ENCODE measurements at places on chromosomes 6 and 20.

DNA sequence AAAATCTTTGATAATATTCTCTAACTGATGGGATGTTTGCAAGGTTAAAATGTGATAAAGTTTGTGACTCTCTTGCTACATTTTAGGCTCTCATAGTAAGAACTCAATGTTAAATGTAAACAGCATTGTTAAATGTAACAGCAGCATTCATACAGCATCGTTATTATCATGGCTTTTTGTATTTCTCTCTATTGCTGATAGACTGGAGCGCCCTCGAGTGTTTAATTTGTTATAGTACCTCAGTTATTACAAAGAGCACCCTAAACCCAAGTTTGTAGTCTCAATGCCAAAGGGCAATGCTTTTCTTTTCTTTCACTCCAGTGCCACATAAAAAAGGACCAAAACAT, 14.9 kb upstream of the TTPAL start:
- DNase-seq, result no peak

GRCh38 chr6:41659935-41660334, 21.7 kb downstream of the MDFI start:
- DNase-seq, result no peak

DNA sequence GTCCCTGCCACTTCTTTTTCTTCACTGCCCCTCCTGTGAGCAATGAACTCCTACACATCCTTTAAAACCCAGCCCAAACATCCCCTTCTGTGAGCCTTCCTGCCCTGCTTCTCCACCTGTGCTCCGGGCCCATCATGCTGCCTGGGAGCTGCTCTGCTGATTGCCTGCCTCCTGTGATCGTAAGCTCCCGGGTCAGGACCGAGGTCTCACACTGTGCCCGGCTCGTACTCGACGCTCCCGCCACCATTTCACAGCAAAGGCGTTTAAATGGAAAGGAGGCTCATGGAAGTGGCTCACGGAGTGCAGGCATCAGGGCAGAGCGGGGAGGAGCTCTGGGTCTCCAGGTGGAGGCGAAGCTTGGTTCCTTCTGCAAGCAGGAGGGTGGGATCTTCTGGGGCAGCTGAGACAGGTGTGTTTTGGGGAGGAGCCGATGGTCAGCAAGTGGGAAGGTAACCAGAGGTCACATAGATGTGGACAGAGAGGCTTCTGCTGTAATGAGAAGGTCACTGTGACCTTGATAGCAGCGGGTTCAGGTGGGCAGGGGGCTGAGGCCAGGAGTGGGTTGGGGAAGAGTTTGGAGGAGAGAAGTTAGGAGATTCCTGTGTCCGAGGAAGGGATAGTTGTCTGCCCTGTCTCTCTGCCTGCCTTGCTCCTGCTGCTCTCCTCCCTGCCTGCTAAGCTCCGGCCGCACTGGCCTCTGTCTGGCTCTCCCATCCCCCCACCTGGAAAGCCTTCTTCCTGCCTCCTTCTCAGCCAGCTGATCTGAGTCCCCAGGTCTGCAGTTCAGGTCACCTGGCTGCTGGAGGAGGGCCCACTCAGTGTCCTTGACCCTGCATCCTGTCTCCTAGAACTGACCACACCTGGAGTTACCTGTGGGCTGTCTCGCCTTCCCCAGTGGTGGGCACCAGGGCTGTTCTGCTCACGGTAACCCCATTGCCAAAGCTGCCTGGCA, 52.7 kb upstream of the FRMD1 start:
- no peak for DNase-seq

- DNase-seq, result no peak
These were observed 36.0 kb downstream of the REV3L start for GRCh38 chr6:111447051-111447450.

GRCh38 chr6:52155791-52156576, 30.2 kb upstream of the IL17A start:
- no peak for DNase-seq

GRCh38 chr20:64246616-64247306, 8.8 kb upstream of the PCMTD2 start:
- no peak for DNase-seq

GRCh38 chr6:68778356-68779020, 143.4 kb downstream of the ADGRB3 start:
- peak; percentile 59 for DNase-seq

GRCh38 chr6:100614933-100615332, 150.2 kb upstream of the SIM1 start:
- no peak for DNase-seq

- DNase-seq, result no peak
These were observed 17.1 kb upstream of the TINAG start for GRCh38 chr6:54291146-54291545.

GRCh38 chr6:140175486-140175885, 801.0 kb upstream of the CITED2 start:
- DNase-seq, result no peak

DNA sequence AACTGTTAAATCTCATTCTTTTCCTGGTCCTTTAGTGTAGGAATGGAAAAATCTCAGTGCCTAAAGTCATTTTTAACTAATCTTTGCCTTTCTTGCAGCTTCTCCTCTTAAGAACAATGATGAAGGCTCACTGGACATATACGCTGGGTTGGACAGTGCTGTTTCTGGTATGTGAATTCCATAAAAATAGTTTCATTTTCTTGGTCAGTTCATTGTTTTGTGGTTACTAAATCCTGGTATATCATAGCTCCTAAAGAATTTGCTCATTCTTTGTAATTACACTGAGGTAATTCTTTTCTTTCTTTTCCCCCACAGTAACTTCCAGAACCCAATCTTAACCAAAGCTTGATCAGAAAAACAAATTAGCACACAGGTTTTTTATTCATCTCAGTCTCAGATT, 23.4 kb downstream of the CASP8AP2 start:
- DNase-seq, result no peak

DNA sequence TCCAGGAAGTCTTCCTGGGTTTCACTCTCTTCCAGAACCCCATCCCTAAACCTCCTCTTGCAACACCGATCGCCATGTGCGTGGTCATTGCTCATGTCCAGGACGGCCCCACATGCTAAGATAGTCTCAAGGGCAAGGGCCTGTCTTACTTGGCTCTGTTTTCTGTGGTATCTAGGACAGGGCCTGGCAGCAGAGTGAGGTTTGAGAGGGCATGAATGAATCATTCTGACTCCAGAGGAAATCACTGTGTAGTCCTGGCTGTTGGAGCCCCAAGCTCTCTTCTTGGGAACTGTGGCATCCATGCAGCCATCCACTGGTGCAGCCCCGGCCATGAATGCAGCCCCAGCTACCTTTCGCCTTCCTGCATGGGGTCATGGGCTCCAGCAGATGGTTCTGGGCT, 12.4 kb downstream of the SIRPA start:
- no peak for DNase-seq

DNA sequence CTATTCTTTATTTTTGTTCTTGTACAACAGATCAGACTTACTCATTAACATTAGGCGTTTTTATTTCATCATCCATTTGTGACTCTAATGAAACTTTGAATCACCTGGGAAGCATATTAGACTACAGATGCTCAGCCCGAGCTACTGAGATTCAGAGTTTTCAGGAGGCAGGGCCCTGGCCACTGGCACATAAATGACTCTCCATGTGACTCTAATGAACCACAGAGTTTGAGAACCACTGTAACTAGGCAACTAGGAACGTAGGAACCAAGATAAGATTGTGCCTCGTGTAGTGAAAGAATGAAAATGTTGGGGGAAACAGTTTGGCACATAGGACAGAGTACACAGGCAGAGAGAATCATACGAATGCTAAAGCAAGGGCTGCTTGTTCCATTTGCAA, 405.9 kb upstream of the BTBD3 start:
- no peak for DNase-seq

- no peak for DNase-seq
These were observed 42.4 kb downstream of the SNX14 start for GRCh38 chr6:85551264-85551663.

DNA sequence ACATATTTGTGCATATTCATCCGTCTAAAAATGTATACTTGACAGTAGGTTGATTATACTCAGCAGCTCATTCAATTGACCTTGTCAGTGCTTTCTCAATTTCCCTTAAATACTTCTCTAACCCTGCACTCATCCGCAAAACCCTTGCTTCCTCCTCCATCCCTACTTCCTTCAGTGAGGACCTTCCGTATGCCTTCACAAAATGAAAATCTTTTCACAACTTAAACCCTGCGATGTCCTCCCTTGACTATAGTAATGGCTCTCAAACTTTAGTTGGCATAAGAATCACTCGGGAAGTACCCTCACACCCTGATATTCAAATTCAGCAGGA, 5.2 kb downstream of the MBOAT1 start:
- no peak for DNase-seq

GRCh38 chr20:48196001-48196400, 410.7 kb upstream of the SULF2 start:
- DNase-seq, result no peak

DNA sequence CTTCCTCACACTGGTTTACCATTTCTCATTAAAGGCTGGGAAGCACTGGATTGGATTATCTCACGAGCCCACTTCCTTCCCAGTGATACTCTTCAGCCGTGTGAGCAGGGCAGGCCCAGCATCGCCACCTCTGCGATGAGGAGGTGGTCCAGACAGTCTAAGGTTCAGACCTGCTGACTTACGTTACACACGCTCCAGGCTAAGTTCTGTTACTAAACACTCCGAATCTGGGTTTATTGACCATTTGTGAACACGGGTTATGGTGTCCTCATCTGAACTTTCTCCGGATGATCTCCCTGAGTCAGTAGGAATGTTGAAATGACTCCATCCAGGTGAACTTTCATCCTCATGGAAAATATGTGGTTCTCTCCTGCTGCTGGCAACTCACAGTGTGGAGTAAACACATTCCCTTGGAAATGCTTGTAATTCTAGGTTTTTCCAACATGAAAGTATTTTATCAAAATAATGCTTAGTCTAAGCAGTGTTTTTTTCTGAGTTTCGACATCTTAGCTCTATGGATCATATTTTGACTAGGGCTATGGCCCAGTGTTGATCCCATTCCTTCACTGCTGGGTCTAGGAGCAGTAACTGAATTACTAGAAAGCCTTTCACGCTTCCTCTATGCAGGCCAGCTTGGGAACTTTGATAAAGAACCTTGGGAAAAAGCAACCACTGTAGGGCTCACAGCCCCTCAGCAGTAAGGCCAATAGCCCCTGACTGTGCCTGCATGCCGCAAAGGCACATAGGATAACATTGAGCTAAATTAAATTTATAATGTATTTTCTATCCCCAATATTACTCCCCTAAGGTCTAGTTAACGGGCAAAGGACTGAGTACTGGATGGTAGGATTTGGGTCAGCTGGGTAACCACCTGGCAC, 37.7 kb upstream of the PXDC1 start:
- no peak for DNase-seq

- no peak for DNase-seq
These were observed 1272.1 kb upstream of the ADGRB3 start for GRCh38 chr6:67362976-67363375.

GRCh38 chr20:22308934-22309333, 275.4 kb downstream of the FOXA2 start:
- no peak for DNase-seq

DNA sequence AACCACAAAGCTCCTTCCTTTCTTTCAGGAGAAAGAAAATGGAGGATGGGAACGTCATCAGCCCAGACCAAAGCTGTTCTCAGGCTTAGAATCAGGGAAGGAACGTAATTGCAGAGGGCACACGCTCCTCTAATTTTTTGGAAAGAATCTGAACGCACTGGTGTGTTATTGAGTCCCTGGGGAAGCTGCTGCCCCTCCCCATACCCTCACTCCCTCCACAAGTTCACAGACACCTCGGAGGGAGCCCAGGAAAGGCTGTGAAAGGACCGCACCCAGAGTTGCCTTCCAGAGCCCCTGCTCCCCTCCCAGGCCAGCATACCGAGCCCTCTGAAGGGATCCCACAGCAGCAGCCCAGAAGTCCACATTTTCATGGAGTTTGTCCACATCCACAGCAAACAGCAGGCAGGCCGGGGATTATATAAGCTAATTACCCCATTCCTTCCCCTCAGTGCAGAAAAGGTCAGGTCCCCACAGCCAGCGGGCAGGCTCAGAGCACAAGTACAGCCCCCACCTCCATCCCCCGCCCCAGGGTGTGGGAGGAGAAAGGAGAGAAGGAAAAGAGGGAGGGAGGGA, 53.7 kb downstream of the ANKRD60 start:
- no peak for DNase-seq

DNA sequence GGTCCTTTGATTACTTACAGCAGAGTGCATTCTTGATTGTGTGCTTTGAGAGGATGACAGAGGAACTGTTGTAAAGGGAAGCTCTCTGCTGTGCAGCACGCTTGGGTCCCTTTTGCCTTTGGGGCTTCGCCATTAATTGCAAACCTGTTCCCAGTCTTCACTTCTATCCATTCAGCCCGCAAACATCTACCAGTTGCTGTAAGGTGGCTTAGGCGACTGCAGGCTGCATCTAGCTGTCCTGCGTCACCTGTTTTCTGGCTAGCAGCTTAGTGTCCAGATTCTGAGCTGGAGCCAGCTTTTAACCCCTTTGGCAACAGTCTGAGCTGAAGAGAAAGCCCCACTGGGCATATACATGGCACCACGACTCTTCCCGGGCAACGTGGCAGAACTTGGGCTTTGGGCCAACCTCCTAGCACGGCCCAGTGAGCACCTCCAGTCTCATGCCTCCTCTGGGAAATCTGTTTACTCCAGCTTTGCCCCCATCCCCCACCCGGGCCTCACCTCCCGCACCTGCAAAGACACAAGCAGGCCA, 2.5 kb upstream of the FASTKD5 start:
- DNase-seq, result peak; percentile 14

DNA sequence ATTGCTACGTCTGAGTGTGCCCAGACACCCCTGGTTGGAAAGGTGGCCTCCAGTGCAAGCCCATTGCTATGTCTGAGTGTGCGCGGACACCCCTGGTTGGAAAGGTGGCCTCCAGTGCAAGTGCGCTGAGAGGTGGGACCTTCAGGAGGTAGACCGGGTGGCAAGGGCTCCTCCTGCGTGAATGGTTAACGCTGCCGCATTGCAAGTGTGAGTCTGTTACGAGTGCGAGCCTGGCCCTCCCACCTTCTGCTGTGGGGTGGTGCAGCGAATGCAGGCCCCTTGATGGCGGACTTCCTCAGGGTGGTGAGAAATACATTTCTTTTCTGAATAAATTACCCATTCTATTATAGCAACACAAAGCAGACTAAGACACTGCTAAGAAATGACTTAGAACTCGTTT, 208.8 kb downstream of the DLL1 start:
- DNase-seq, result no peak

DNA sequence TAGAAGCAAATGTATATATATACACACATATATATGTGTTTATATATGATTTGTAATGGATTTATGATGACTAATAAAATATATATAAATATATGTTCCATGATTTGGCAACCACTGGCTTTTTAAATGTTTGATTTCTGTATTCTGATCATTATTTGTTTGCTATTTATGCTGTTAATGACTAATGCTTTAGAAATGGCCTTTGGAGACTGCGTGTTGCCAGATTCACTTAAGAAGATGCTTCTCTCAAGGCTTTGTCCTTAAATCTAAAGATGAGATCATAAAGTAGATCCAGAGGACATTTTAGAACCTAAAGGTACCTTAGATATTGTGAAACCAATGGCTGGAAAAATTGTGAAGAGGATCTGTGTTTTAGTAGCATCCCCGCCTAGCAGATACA, 116.0 kb upstream of the SUPT3H start:
- DNase-seq, result no peak

GRCh38 chr20:44135012-44135412, 52.0 kb downstream of the JPH2 start:
- no peak for DNase-seq

- DNase-seq, result no peak
These were observed 220.7 kb downstream of the CDC5L start for GRCh38 chr6:44608175-44608574.

GRCh38 chr6:33995309-33996119, 150.4 kb downstream of the GRM4 start:
- DNase-seq, result no peak

Data from amygdala (tissue), 56 donors.